ENCODE measurements at places on chromosomes 2 and 18. TPM values are rescaled to one million over a fixed set of nuclear protein-coding genes. Genes with fewer than 3 reads are reported as not detected.

COL5A2 gene
- total RNA-seq = 10.9 TPM

CMPK2 gene
- total RNA-seq = 3.7 TPM

UGT1A4 gene
- total RNA-seq = not detected

ATG4B gene
- total RNA-seq = 38.8 TPM

ABCG8 gene
- total RNA-seq = not detected

PSTPIP2 gene
- 3.5 TPM for total RNA-seq

C2orf78 gene
- total RNA-seq = not detected

AOX1 gene
- 5.0 TPM for total RNA-seq

RBFA gene
- 19.7 TPM for total RNA-seq

IWS1 gene
- total RNA-seq = 62.5 TPM

DSEL gene
- total RNA-seq = 0.99 TPM

IER3IP1 gene
- total RNA-seq = 12.4 TPM

All from psoas muscle (tissue), 8 donors.